Activated gamma-delta T cell treated with Interleukin-2 at 50 U/mL for 16 hours (primary cell): ENCODE measurements at places on chromosomes 12 and 14.
A peak's percentile ranks its signal among the peaks of the same experiment; 100 is the strongest.

DNA sequence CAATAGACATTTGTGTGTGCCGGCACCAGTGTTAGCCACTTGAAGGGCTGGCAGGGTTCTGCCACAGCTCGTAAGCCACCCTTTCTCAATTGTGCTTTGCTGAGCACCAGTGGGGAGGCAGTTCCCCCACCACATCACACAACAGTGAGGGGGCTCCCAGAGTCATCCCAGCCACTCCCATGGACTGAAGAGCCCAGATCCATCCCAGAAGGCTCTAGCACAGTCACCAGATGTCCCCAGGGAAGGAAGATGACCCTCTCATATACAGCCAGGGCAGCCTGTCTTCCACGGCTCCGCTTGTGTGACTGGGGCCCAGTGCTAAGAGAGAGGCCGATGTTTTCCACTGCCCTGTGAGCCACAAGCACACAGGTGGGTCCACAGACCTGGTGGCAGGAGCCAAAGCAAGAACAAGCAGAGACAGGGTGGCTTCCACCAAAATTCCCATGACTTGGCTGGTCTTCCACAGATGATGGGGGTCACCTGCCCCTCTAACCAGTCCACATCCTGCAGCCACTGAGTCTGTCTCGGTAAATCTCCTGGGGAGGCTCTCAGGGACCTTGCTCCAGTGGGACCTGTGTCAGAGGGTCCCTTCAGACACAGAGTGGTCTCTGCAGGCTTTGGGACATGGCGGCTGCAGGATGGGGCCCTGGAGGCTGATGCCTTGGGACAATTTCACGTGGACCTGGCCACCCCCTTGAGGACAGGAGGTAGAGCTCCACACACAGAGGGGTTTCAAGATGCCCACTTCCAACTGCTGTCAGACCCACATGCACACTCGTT, 71.9 kb upstream of the DDX11 start:
- DNase-seq, result no peak

- DNase-seq, result no peak
Observed at GRCh38 chr12:56723889-56724700, 1.0 kb downstream of the NACA start.

DNA sequence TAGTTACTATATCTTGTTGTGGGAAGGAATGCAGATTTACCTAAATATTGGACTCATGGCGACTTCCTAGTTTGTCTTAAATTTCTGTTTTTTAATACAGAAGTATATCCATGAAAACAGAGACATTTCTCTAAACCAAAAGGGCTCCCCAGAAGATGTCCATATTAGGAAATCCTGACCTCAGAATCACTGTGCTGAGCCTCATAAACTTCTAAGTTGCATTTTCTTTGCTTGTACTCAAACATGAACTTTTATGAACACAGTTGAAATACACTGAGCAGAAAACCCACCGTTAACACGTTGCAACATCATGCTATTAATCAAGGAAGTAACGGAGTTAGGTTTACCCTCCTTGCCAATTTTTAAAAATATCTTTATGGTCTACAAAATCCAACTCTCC, 42.9 kb upstream of the NR2C1 start:
- DNase-seq, result no peak

DNA sequence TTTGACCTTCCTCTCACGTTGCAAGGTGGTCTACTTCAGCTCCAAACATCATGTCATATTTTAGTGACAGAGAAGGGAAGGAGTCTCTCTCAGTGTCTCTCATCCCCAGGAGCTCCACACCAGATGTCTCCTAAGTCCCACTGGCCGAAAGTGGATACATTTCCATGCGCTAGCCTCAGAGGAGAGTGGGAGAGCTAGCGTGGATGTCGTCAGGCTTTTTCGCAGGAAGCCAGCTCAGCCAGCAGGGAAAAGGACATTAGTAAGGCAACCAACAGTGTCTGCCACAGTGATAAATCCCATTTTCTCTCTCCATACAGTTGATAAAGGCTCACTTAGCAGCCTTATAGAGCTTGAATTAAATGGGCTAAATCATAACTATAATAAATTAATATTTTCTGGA, 155.7 kb downstream of the PELI2 start:
- no peak for DNase-seq

DNA sequence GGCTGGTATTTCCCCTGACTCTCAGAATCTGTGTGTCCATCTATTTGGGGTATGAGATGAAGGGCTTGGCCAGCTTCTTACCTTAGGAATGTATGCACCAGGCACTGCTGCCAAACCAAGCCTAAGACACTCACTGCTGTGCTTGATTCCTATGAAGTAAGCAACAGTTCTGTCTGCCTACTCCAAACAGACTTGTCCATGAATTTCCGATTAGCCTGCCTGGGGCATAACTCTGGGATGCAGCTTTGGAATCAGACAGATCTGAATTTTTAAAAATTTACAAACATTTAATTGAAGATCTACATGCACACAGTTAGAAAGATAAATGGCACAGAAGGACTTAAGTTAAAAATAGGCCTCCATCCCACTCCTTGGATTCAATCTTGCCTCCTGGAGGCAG, 59.5 kb upstream of the JDP2 start:
- DNase-seq, result no peak

GRCh38 chr12:128830505-128830893, 6.7 kb upstream of the SLC15A4 start:
- DNase-seq, result no peak

DNA sequence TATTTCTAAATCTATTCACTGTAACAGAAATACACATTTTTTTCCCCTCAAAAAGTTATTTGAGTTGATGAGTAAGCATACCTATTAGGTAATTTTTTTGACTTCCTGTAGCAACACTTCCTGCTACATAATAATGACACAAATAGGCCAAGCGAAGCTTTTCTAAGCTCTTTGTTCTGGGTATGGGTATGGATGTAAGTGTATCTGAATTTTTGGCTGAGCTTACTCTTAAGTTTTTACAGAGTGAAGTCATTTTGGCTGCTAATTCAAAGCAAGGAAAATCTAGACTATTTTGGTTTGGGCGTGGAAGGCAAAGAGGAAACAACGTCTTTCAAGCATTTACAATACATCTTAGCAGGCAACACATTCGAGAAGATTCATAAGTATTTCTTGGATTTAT, 1206.0 kb upstream of the FLRT2 start:
- no peak for DNase-seq

DNA sequence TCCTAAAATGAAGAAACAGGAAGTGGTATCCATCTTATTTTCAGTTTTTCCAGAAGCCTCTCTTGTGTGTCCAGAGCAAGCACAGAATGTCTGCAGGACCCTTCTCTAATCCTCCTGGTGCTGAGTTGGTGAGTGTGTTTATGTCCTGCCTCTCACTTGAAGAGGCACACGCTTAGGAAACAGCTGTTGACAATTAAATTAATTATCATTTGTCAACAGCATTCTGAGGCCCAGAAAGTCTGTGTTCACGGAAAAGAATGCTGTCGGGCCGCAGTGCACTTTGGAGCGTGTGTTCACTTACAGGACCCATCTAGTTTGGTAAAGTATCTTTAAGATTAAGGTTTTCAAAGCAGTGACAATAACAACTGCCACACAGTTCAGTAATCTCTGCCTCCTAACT, 70.5 kb downstream of the LMNTD1 start:
- no peak for DNase-seq

DNA sequence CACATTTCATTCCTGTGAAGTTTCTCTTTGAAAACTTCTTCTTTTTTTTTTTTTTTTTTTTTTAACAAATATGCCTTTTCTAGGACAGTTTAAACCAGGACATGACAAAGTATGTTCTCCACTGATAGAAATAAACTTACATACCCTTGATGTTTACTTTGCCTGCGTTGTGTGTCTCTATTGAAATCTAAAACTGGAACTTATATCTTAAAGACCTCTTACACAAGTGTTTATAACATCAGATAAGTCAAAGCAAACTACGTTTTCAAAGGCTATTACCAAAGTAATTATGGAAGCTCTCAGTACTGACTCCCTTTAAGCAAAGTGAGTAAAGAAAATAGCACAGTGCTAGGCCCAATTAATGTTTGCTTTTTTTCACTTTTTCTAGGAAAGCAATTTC, 30.6 kb upstream of the ISM2 start:
- no peak for DNase-seq

- DNase-seq, result no peak
Observed at GRCh38 chr12:125015680-125016310, 22.4 kb downstream of the BRI3BP start.

DNA sequence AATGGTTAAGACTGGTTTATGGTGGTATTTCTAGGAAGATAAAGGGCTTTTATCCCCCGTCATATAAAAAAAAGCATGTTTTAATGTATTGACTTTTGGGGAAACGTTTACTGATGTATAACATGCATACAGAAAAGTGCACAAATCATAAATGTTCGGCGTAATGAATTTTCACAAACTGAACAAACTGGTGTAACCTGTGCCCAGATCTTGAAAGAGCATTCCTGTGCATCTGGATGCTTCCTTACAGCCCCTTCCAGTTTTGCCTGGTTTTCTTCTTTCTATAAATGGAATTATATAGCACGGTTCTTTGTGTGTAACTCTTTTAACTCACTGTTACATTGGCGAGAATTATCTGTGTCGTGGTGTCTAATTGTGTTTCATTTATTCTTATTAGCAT, 693.8 kb upstream of the TBX3 start:
- no peak for DNase-seq

GRCh38 chr14:20754308-20754707, 8.6 kb downstream of the EDDM3A start:
- no peak for DNase-seq

- DNase-seq, result no peak
Observed at GRCh38 chr12:109737631-109738030, 24.0 kb downstream of the FAM222A start.

DNA sequence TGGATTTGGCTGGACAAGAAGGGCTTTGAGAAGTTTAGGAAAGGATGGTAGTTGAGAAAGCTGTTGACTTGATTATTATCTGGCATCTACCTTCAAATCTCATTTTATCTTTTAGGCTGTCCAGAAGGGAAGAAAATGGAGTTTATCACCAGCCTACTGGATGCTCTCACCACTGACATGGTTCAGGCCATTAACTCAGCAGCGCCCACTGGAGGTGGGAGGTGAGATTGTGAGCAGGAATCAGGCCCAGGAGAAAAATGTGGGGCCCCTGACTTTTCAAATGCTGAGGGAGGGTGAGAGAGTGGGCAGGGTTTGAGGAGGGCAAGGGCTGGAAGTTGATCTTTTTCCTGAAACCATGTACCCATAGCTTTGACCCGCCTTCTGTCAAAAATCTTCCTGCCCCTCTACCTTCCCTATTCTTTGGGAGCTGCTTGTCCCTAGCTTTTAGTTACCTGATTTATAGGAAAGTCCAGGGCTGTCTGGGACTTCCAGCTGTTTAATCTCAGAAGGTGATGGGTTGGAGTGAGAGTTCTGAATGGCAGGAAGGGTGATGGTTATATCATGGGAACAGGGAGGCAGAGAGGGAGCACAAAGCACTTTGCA, 134.2 kb downstream of the SMOC1 start:
- DNase-seq, result no peak

DNA sequence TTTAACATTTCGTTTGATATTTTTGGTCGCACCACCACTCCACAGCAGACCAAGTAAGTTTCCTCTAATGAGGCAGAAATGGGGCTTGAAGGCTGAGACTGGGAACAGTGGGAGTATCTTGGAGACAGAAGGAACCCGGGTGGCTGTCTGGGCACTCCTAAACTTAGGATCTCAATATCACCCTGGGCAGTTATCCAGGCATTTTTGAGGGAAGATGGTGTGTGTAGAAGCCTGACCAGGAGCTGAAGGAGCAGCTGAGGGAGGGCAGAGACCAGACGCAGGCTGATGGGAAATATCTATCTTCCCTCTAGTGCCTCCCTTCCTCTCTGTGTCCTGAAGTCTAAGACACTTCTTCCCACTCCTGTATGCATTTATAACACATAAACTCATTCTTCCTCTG, 10.7 kb downstream of the MARS1 start:
- DNase-seq, result no peak

DNA sequence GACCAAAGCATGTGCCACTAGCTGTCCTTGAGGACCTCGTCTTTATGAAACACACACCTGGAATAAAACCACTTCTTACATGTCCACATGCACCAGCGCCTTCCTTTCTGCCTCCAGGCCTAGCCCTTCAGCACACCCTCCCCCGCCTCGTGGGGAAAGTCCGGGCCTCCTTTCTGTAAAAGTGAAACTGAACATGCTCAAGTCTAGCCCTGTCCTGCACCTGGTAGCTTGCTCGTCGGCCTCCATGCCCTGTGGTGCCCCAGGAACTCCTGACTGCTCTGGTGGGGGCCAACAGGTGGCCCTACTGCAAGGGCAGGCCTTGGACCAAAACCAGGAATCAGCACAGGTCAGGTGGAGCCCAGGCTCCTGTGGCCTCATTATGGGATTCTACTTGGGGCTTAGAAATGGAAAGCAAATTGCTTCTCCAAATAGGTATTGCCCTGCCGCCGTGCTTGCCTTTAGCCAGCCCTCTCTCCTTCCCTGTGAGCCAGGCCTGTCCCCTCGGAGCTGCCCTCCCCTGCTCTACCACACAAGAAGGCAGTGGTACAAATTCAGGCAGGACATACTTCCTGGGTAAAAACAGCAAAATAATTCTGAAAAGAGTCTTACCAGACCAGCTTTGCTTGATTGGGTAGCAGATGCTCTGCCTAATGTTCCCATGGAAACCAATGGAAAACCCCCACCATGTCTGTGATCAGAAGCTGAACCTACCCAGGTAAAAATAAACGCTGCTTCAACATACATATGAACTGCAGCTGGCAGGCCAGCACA, 43.5 kb downstream of the ERH start:
- DNase-seq, result peak; percentile 10

GRCh38 chr12:127275416-127275815, 991.6 kb upstream of the TMEM132C start:
- DNase-seq, result no peak

DNA sequence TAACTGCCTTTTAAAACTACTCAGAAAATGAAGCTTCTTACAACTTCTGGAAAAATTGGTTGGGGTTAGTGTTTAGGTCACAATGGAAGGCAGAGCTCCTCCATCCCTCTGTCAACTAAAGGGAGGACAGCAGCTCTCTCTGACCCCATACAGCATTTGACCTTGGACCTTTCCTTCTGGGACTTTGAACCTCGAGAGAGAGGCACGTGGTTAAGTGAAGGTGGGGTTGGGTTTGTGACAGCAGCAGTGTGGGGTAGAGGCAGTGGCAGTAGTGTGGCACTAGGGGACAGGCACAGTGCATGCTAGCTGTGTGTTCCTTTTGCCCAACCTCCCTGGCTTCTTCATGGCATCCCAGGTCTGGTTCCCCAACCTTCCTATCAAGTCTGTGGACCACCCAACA, 9.4 kb upstream of the C12orf75 start:
- DNase-seq, result no peak
